Adipocyte (in vitro differentiated cells): ENCODE measurements at places on chromosomes 13 and 19.
A peak's percentile ranks its signal among the peaks of the same experiment; 100 is the strongest.

DNA sequence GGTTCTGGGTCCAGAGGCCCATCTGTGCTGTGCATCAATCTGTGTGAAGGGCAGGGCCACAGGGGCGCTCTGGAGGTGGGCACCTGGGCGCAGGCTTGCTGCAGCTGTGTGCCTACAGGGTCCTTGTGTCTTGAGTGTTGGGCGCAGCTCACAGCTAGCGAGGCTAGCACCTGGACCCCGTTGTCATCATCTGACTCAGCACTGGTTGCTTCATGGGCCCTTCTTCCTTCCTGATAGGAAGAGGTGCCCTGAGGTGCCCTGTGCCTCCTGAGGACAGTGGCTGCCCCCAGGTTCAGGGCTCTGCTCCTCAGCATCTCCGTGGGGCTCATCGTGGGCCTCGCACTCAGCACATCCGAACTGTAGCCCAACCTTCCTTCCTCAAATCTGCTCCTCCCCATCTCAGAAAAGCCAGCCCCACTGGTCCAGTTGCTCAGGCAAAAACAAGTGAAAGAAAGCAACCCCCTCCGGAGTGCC is 54.8 kb downstream of the GATAD2A start:
- DNase-seq = no peak

- no peak for DNase-seq
Observed at GRCh38 chr13:20206065-20206697, 13.4 kb upstream of the GJB2 start.

GRCh38 chr19:12841094-12841493 is 2.8 kb downstream of the MAST1 start:
- peak; percentile 39 for DNase-seq

- no peak for DNase-seq
Observed at GRCh38 chr13:46121033-46121432, 16.2 kb upstream of the CPB2 start.

DNA sequence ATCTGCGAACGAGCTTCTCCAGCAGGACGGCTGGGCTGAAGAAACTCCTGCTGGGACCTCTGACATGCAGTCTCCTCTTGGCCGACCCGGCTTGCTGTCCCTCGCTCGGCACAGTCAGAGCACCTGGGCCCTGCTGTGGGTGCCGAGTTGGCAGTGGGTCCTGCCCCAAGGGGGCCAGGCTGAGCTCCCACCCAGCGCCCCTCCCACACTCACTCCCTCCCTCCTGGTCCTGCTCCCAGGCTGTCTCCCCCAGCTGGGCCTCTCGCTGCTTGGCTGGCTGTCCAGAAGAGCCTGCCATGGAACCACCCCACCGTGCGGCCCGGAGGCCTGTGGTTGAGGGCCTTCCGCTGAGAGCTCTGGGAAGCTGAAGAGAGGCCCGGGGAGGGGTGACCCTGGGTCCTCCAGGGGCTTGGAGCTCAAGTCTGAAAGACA is 6.0 kb downstream of the AKT2 start:
- DNase-seq = peak; percentile 53

- peak; percentile 59 for DNase-seq
Observed at GRCh38 chr13:67278235-67278634, 48.1 kb upstream of the PCDH9 start.

GRCh38 chr13:42394711-42395085 is 122.7 kb downstream of the AKAP11 start:
- DNase-seq = no peak

DNA sequence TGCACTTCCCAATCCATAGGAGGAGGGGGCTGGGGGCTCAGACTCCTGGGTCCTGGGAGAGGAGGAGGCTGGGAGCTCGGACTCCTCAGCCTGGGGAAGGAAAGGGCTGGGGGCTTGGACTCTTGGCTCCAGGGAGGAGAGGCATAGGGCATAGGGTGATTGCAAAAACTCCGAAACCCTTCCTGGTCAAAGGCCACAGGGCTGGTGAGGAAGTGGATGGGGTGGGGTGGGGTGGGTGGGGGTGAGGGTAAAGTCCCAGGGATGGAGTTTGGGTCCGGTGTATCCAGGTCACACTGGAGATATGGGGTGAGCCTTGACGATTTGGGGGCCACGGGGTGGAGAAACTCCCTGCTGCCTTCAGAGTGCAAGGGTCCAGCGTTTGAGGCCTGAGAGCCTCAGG is 2.8 kb downstream of the MYH14 start:
- DNase-seq = no peak

DNA sequence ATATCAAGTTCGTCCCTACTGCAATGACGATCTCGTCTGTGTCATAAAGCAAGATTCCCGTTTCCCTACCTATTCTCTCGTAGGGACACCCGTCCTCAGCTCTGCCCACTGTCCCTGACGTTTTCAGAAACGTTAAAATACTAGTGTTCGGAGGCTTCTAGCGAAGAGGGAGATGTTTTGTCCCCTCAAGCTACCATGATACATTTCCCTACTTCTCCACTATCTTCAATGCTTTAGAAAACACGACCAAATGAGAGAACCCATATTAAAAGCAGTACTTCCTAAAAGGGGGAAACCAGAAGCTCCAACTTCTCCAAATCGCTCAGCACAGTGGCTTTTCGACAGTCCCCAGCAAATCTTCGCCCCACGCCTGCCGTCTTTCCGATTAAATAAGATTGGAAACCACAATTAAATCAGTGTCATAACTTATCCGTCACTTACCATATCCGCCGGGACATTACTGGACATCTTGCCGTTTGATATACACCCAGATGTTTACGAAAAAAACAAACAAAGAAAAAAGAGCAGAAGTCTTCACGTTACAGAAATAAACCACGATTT is 1.3 kb downstream of the UBL3 start:
- peak; percentile 66 for DNase-seq

- peak; percentile 0 for DNase-seq
Observed at GRCh38 chr13:85896516-85897450, 97.6 kb upstream of the SLITRK6 start.

- DNase-seq = no peak
Observed at GRCh38 chr19:6765738-6766356, 1.4 kb downstream of the SH2D3A start.
